ENCODE measurements at places on chromosomes 7 and 10.
A peak's percentile ranks its signal among the peaks of the same experiment; 100 is the strongest.

DNA sequence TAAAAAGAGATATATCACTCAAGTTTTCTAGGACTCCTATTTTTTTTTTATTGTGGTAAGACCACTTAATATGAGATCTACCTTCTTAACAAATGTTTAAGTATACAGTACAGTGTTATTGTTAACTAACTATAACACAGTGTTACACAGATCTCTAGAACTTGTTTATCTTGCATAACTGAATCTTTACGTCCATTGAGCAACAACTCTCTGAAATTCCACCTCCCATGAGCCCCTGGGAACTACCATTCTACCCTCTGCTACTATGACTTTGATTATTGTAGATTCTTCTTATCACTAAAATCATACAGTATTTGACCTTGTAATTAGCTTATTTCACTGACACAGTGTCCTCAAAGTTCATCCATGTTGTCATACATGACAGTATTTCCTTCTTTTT lies 22.5 kb upstream of the REEP3 start:
- no peak for DNase-seq

DNA sequence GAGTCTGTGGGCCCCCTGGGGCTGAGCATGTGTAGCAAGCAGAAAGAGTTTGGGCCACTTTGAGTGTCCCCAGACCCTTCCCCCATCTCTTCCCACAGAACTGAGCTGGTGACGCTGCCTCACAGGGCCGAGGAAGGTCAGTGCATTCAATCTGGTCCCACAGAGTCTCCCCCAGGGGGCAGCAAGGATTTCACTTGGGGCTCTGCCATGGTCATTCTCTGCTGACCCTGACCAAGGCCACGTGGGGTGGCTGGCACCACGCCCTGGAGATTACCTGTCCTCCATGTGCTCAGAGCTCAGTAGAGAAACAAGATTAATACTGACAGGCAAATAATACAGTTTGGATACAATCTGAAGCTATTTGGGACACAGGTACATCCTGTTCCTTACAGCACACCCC lies 30.2 kb downstream of the ADRA2A start:
- DNase-seq = no peak

DNA sequence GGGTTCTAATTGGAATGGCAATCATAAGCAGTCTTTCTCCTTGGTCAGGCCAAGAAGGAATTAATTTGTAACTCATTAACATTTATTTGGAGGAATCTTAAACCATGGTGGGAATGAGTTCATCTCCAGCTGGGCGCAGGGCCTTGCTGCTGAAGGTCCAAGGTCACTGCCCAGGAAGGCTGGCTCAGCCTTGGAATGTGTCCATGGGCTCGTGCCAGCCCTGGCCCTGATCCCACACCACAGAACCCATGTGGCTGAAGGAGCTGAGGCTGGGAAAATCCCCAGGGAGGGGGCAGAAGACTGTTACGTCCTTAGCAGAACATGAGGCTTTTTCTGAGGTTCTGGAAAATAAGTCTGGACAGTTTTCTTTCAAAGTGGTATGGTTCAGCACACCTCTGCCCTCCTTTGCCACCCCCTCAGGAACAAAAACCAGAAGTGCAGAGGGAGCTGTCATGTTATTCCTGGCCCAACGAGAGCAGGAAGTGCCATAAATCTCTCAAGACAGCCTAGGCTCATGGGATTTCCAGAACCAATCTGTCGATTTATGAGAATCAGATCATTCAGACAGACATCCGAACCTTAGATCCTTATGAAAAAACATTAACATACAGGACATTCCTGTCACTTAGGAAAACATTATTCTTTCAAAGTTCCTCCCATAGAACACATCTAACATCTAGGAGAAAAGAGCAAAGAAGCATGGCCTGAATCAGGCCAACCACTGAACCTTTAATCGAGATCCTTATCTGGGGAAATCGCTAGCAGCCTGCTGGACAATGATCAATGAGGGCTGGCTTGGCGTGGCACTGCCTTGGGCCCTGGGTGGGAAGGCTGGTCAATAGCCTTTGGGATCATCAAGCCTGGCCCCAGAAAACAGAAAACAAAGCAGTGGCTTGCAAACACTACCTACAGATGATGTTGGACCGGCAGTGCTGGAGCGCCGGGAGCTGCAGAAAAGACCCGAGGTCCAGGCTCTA lies 134.3 kb downstream of the TAX1BP1 start:
- peak; percentile 98 for DNase-seq

DNA sequence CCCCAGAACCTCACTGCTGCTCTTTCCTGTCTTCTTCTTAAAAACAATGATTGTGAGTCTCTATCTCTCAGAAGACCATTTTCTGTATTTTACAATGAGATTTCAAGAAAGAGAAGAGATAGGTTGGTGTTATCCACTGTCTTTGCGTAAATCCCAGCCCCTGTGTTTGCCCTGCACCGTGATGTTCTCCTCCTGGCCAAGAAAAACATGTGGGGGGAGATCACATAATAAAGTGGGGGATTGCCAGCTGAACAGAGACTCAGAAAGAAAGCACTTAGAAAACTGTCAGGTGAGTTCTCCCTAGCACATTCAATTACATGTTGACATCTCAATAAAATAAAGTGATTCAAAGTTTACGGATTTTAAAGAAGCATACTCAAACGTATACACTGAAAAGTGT lies 105.0 kb upstream of the PITRM1 start:
- DNase-seq = no peak

- DNase-seq = no peak
Measured at GRCh38 chr7:141874787-141875186, 33.5 kb upstream of the PRSS37 start.

Measured in endothelial cell of umbilical vein (primary cell).